ENCODE measurements at places on chromosomes 13 and 19.

DNA sequence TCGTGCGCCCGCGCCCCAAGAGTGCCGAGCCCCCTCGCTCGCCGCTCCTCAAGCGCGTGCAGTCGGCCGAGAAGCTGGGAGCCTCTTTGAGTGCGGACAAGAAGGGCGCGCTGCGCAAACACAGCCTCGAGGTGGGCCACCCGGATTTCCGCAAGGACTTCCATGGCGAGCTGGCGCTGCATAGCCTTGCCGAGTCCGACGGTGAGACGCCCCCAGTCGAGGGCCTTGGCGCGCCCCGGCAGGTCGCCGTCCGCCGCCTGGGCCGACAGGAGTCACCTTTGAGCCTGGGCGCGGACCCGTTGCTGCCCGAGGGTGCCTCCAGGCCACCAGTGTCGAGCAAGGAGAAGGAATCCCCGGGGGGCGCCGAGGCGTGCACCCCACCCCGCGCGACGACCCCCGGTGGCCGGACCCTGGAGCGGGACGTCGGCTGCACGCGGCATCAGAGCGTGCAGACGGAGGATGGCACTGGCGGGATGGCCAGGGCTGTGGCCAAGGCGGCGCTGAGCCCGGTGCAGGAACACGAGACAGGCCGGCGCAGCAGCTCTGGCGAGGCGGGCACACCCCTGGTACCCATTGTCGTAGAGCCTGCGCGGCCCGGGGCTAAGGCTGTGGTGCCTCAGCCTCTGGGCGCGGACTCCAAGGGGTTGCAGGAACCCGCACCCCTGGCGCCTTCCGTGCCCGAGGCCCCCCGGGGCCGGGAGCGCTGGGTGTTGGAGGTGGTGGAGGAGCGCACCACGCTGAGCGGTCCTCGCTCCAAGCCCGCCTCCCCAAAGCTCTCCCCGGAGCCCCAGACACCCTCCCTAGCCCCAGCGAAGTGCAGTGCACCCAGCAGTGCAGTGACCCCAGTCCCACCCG, 7.1 kb downstream of the DNASE2 start:
- no peak overlapping the region for H3K4me3 ChIP-seq
- DNase-seq: no peak

DNA sequence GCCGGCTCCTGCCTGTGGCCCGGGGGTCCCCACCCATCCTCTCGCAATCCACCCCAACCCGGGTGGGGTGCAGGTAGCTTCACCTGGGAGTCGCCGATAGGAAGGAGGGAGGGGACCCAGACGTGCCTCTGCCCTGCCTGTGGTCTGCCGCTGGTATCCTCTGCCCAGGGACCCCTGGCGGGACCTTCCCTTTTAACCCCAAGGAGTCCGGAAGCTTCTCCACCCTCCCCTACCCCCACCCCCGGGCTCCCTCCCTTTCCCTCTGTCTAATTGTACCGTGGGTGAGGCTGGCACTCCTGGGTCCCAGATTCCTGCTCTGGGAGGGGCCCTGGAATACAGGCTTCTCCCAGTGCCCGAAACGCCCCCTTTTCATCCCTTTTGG, at the start of gene KLK10:
KLK10 (minus strand) TSS at position 166 of the 382 bp plus-strand sequence. CDS start 579 bp downstream, outside the sequence.
- no peak within 1 kb of the TSS for H3K4me3 ChIP-seq
- peaks cover 9% of the 10 kb centered on the region for H3K27me3 ChIP-seq
- H3K27ac ChIP-seq: no peak within 1 kb of the TSS
- no peak for DNase-seq
- H3K4me1 ChIP-seq: no peaks in the 10 kb centered on the region
- H3K36me3 ChIP-seq: no peaks in the 10 kb centered on the region

DNA sequence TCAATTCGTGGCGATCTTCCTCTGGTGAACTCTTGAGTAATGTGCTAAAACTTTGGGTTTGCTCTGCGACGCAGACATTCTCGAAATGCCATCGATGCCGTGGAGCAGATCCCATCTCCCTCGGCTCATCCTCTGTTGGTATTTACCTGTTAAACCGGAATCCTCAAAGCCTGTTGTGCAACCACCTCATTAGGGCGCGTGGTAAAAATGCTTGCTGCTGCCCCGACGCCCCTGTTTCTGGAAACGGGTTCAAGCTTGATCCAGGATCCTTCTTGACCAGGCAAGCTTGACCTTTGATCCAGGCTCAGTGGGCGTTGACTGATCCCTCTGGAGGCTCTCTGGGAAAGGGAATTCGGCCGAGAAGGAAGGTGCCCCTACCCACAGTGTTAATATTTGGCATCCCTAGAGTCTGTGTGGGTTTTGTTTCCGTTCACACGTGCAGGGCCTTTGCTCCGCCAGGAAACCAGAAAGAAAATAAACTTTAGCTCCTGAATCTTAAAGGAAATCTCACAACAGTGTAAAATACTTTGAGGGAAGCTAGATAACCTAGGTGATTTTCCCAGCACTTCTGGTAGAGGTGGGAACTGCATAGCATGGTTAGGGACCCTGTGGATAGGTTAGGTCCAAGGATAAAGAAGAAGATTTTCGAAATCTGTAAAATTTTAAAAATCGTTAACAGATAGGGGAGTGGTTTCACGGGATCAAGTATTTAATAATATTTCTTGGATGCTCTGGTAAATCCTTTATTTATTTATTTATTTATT, 1.1 kb downstream of the LSM14A start:
- peak; percentile 10 for DNase-seq
- peak overlapping the region; percentile 85 for H3K27ac ChIP-seq
- no peaks in the 10 kb centered on the region for H3K36me3 ChIP-seq

DNA sequence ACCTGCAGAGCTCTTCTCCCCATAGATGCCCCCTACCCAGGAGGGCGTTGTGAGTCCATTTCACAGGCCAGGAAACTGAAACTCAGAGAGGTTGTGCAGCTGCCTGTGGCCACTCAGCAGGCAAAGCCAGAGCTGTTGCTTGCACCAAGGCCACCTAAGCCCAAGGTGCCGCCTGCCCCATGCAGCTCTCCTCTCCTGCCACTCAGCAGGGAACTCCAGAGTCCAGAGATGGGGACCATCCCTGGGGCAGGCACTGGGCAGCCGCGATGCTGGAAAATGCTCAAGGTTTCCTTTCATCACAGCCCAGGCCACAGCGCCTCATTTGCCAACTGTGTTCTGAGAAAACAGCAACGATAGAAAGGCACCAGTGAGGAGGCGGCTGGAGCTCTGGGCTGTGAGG, 41.0 kb upstream of the PEPD start:
- DNase-seq: no peak
- H3K4me3 ChIP-seq: no peak overlapping the region
- no peak overlapping the region for H3K27ac ChIP-seq
- H3K36me3 ChIP-seq: no peaks in the 10 kb centered on the region

DNA sequence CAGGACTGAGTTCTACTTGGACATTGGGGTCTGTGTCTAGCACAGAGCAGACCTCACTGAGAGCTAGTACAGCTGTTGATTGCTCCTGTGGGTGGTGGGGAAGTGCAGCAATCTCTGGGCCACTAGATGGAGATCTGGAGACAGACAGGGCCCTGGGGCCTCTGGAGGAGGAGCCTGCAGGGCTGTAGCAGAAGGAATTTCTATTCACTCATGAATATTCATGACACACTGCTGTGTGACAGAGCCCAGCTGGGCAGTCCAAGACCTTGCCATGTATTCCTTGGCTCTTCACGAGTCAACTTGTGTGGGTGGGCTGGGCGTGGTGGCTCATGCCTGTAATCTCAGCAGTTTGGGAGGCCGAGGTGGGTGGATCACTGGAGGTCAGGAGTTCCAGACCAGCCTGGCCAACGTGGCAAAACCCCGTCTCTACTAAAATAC, 37.5 kb downstream of the SUGP2 start:
- H3K27me3 ChIP-seq: no peaks in the 10 kb centered on the region
- H3K27ac ChIP-seq: no peak overlapping the region
- no peaks in the 10 kb centered on the region for H3K4me1 ChIP-seq
- H3K36me3 ChIP-seq: no peaks in the 10 kb centered on the region
- H3K4me3 ChIP-seq: no peak overlapping the region
- DNase-seq: peak; percentile 45

- H3K27ac ChIP-seq: no peak overlapping the region
- H3K27me3 ChIP-seq: no peaks in the 10 kb centered on the region
- peaks cover 22% of the 10 kb centered on the region for H3K4me1 ChIP-seq
- DNase-seq: no peak
Observed at GRCh38 chr19:1065606-1066109, 1.3 kb upstream of the ARHGAP45 start.

DNA sequence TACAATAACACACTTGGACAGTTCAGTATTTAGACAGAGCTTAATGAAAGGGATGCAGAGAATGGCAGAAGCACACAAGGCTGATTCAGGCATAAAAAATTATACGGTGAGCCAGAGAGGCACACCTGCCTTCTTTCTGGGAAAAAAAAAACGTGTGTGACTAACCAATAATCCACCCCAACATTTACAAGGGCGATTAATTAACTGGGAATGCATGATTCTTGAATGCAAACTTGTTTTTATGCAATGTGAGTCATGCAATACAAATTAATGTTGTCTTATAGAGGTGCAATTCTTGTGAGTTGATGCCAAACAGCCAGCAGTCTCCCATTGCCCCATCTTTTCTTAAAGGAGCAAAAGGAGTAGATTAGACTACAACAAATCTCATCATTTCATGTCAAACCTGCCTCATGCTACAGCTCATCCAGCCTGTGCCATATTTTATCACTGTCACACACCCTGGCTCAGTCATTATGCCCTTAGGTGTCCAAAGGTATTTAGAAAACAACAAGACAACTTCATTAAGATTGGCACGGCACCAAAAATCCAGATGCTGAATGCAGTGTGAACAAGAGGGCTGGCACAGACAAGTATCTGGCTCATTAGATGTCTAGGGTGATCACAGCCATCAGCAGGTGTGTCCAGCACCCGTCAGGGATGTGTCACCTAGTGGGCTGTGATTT, 721.1 kb downstream of the EFNB2 start:
- DNase-seq: no peak
- H3K27ac ChIP-seq: no peak overlapping the region
- no peaks in the 10 kb centered on the region for H3K27me3 ChIP-seq
- H3K4me3 ChIP-seq: no peak overlapping the region
- no peaks in the 10 kb centered on the region for H3K4me1 ChIP-seq
- H3K36me3 ChIP-seq: no peaks in the 10 kb centered on the region

DNA sequence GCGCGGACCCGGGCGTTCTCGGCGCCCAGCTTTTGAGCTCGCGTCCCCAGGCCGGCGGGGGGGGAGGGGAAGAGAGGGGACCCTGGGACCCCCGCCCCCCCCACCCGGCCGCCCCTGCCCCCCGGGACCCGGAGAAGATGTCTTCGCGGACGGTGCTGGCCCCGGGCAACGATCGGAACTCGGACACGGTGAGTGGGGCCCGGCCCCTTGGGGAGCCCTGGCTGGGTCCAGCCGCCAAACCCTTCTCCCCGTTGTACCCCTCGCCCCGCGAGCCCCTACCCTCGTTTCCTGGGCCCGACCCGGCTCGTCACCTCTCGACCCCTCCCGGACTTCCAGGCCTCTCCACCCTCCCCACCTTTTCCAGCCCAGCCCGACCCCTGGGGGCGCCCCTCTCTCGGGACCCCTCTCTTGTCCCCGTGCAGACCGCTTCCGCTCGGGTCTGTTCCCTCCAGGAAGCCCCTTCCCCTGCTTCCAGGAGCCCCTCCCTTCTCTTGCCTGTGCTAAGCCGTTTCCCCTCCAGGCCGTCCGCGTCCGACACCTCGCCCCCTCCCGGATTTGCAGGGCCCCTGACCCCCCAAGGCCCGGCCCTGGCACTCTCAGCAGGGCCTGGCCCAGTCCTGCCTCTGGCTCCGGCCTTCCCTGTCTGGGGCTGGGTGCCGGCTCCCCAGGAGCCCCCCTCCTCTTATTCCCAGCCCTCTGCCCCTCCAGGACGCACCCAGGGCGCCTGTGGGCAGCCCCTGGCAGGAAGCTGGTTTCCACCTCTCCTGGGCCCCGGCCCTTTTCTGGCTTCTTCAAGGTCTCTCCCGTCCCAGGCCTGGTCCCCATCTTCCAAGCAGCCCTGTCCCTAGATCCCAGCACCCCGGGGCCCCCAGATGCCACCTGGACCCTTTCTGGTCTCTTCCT, 632 bp downstream of the MARK4 start:
- no peak overlapping the region for H3K27ac ChIP-seq
- H3K4me1 ChIP-seq: peaks cover 11% of the 10 kb centered on the region
- DNase-seq: no peak
- H3K27me3 ChIP-seq: peaks cover 14% of the 10 kb centered on the region
- H3K4me3 ChIP-seq: peak overlapping the region; percentile 78

GRCh38 chr19:30109565-30109964, 167.5 kb downstream of the URI1 start:
- H3K27me3 ChIP-seq: peaks cover 90% of the 10 kb centered on the region
- no peaks in the 10 kb centered on the region for H3K36me3 ChIP-seq
- H3K27ac ChIP-seq: no peak overlapping the region
- no peaks in the 10 kb centered on the region for H3K4me1 ChIP-seq

GRCh38 chr13:110001670-110002275, 215.4 kb upstream of the IRS2 start:
- no peak overlapping the region for H3K27ac ChIP-seq
- no peaks in the 10 kb centered on the region for H3K36me3 ChIP-seq

GRCh38 chr13:108194435-108194936, 20.9 kb downstream of the LIG4 start:
- no peak for DNase-seq
- H3K36me3 ChIP-seq: no peaks in the 10 kb centered on the region
- no peak overlapping the region for H3K27ac ChIP-seq
- H3K4me3 ChIP-seq: no peak overlapping the region
- H3K4me1 ChIP-seq: no peaks in the 10 kb centered on the region

- H3K27ac ChIP-seq: peak overlapping the region; percentile 53
- H3K4me3 ChIP-seq: no peak overlapping the region
- peaks cover 6% of the 10 kb centered on the region for H3K4me1 ChIP-seq
- no peaks in the 10 kb centered on the region for H3K27me3 ChIP-seq
- peaks cover 18% of the 10 kb centered on the region for H3K36me3 ChIP-seq
- peak; percentile 53 for DNase-seq
Observed at GRCh38 chr19:1087813-1088415, 7.3 kb downstream of the POLR2E start.

DNA sequence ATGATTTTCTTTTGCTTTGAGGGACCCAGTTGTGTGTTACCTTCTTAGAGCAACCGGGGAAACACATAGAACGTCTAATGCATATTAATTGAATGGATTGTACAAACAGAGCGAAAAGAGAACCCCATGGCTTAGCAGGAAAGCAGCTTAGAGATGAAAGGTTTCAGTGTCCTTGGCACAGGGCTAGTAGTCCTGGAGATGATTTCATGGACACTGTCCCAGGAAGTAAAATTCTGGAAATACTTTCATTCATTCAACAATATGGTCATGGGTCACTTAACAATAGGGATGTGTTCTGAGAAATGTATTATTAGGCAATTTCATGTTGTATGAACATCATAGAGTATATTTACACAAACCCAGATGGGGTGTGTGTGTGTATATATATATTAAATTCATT, 9.7 kb upstream of the FUT2 start:
- H3K27me3 ChIP-seq: peaks cover 91% of the 10 kb centered on the region
- DNase-seq: no peak
- H3K4me3 ChIP-seq: no peak overlapping the region
